Stimulated activated CD4-positive, alpha-beta T cell treated with anti-CD3 and anti-CD28 coated beads, Interleukin-4, amount 100 ng/mL, for 4 hours (primary cell): ENCODE measurements at places on chromosomes 1 and 21.

GRCh38 chr21:42049578-42050430, 21.3 kb upstream of the UMODL1 start:
- DNase-seq, result no peak

DNA sequence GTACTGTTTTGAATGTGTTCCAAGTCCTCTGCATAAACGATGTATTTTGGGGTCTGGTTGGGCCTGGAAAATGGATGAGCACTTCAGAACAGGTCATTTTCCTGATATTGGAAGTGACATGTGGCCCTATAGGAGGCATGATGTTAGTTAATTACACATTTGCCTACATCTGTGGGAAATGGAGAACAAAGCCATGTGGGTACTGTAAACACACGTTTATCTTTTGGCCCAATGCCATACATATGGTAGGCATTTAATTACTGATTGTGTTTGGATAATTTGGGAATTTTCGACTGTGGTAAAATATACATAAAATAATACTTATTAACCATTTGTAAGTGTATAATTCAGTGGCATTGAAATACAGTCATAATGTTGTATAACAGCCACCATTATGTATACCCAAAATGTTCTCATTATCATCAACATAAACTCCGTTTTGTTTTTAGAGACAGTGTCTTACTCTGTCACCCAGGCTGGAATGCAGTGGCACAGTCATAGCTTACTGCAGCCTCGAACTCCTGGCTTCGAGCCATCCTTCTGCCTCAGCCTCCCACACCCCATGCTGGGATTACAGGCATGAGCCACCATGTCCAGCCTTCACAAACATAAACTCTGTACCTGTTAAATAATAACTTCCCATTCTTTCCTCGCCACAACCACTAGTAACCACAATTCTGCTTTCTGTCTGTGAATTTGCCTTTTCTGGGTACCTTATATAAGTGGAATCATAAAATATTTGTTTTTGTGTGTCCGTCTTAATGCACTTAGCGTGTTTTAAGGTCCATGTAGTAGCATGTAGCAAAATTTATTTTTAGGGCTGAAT, 11.9 kb upstream of the RNPEP start:
- no peak for DNase-seq

DNA sequence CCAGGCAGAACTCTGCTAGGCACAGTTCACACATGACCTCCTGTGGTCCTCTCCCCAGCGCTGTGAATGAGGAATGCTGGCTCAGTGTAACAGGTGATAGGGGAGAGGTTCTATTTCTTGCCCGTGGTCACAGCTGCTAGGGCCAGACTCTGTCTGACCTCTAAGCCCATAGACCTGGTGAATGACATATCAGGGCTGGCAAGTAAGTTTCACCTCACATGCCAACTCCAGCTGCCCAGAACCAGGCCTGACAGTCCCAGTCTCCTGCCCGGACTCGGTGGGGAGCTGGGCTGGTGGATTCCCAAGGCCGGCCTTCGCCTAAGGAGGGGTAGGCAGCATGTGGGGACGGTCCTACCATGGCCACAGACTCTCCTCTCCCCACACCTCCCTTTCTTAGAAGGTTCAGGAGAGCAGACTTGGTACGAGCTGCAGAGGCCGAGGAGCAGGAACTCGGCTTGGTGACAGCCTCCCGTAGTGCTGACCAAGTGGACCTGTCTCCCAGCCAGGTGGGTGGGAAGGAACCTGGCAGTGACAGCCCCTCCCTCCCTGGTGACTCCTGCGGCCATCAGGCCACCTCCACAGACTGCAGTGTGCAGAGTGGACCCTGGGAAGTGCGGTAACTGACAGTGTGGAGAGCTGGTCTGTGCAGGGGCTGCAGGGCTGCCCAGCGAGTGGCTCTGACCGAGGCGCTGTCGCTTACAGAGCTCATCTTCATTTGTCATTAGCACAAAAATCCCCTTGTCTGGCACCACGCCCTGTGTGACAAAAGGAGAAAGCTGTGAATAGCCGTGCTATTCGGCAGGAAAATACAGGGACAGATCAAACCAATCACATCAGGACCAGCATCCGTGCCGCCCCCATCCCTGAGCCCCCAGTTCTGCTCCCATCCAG, 74.6 kb downstream of the SCCPDH start:
- DNase-seq, result no peak

DNA sequence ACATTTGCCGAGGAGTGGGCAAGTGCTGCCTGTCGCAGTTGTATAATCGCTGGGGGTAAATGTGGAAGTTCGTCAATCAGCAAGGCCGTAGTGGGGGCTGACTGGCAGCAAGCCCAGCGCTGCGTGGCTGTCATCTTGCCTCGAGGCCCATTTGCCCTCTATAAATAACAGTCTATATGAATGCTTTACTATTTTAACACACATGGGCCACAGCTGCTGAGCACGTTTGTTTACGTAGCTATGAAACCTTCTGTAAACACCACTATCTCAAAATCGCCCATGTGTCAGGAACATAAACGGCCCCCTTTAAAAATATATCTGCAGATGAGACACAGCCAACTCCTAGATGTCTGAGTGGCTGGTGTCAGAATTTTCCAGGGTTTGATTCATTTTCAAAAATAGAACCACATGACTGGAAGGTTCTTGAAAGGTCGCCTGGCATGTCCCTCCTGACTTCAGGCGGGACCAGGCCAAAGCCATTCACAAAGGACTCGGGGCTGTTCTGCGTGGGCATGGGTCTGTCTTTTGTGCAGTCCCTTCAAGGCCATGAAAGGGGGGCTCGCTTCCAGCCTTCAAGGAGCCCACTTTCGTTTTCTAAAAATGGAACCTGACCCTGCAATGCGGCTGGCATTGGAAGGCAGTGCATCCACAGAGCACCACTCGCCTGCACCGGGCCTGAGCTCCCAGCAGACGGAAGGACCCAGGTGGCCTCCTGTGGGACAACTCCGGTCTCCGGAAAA, 205.5 kb downstream of the KCNJ6 start:
- DNase-seq, result no peak

GRCh38 chr21:28633839-28634555, 358.7 kb downstream of the LTN1 start:
- DNase-seq, result no peak

DNA sequence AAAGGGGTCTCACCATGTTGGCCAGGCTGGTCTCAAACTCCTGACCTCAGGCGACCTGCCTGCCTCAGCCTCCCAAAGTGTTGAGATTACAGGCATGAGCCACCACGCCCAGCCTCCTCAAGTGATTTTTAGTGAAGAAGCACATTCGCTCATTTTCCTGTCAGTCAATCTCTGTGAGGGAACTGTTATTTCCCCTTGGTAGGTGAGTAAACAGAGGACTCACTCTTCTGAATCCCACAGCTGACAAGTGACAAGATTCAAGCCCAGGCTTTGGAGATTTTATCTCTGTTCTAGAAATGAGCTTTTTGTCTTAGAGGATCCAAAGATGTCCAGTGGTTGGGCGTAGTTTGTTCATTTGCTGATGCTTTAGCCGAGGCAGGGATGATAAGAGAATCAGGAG, 43.9 kb upstream of the TACSTD2 start:
- no peak for DNase-seq

- DNase-seq, result no peak
Measured at GRCh38 chr1:85125891-85126290, 74.9 kb downstream of the SYDE2 start.

DNA sequence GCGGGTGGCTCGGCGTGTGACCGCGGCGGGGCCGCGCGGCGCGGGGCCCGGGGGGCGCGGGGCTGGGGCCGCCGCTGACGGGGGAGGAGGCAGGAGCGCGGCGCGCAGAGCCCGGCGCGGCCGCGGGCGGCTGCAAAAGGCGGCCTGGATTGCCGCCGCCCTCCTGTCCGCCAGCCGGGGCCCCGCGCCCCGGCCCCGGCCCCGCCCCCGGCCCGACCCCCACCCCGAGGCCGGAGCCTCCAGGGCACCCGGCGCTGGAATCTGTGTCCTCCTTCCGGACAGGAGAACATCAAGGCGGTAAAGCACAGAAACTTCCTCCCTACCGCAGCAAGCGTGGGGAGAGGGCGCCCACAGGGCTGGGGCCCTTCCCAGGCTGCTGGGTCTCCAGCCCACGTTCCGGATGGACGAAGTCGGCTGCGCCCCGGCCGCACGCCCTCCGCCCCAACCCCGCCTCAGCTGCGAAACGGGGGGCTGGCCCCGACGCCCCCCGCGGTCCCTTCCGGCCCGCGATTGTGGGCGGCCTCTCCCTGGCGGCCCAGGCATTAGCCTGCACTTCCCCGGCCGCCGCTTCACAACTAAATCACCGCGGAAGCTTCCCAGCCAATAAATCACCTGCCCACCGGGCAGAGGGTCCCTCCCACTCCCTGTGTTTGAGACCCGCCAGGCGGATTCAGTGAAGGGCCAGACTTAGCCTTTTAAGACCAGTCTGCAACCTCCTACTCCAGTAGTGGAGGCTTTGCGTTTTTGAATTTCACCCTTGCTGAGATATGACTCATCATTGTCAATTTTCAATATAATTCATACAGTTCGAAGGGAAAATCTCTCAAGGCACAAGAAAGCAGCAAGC, 106.0 kb downstream of the SLC45A1 start:
- peak; percentile 37 for DNase-seq

GRCh38 chr1:64584479-64584878, 114.5 kb downstream of the CACHD1 start:
- no peak for DNase-seq

DNA sequence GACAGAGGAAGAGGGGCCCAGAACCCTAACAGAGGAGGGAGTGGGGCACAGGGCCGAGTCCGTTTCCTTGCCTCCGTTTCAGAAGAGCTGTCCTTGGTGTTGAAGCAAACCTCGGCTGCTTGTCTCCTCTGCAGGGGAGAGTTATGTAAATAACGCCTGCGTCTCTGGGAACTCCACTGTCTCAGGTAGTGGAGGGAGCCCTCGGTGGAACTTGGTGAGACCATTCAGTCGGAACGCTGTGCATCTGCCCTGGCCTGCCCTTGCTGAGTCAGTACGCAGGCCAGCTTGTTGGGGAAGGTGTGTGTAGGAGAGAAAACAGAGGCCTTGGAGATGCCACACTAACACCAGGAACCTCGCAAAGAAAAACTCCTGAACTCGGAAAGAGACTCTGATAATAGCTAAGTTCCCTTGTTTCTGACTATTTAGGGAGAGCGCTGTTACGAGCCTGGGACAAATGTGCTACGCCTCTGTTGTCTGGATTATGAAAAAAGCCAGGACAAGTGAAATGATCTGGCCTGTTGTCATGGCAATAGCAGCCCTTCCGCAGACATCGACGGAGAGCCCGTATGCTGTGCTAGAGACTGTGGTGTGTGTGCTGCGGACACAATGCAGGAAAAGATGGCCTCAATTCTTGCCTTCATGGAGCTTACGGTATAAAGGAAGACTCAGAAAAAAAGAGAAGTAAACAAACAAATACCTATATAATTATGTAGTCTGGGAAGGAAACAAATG, 94.6 kb upstream of the AKT3 start:
- no peak for DNase-seq

GRCh38 chr1:46804027-46804889, 5.4 kb downstream of the CYP4B1 start:
- DNase-seq, result no peak

DNA sequence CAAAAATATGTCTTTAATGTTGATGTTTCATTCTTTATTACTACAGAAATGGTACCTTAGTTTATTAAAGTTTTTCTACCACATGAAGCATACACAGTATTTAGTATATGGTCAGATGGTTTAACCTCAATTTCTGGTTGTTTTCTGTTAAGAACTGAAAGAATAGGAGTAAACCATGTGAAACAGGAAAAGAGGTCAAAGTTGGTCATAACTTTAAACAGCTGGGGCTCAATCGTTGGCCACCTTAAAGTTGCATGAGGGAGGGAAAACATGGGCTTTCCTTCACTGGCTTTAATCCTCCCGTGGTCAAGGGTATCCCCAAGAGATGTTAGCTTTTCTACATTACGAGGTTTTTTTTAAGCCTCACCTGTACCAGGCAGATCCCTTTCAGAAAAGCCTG, 483.3 kb upstream of the ADAMTS5 start:
- no peak for DNase-seq

GRCh38 chr1:181986907-181987305, 74.6 kb downstream of the ZNF648 start:
- no peak for DNase-seq

- no peak for DNase-seq
Measured at GRCh38 chr1:225477296-225477911, 49.6 kb upstream of the LBR start.

DNA sequence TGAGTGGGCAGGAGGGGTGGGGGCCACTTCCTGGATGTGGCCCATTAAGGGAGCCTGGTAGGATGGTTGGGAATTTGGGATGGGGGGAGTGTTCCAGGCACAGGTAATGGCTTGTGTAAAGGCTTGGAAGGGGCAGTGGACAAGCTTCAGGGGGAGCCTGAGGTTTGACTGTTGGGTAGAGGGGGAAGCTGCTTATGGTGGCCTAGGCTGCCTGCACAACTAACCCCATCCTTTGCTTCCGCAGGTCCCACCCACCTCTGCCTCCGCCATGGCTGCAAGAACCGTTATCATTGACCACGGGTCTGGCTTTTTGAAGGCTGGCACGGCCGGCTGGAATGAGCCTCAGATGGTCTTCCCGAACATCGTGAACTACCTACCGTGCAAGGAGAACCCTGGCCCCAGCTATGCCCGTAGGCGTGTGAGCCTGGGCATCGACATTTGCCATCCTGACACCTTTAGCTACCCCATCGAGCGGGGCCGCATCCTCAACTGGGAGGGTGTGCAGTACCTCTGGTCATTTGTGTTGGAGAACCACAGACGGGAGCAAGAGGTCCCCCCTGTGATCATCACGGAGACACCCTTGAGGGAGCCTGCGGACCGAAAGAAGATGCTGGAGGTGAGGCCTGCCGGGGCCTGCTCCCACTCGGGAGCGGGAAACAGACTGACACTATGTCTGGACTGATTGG, 67.8 kb downstream of the ACTL8 start:
- no peak for DNase-seq

DNA sequence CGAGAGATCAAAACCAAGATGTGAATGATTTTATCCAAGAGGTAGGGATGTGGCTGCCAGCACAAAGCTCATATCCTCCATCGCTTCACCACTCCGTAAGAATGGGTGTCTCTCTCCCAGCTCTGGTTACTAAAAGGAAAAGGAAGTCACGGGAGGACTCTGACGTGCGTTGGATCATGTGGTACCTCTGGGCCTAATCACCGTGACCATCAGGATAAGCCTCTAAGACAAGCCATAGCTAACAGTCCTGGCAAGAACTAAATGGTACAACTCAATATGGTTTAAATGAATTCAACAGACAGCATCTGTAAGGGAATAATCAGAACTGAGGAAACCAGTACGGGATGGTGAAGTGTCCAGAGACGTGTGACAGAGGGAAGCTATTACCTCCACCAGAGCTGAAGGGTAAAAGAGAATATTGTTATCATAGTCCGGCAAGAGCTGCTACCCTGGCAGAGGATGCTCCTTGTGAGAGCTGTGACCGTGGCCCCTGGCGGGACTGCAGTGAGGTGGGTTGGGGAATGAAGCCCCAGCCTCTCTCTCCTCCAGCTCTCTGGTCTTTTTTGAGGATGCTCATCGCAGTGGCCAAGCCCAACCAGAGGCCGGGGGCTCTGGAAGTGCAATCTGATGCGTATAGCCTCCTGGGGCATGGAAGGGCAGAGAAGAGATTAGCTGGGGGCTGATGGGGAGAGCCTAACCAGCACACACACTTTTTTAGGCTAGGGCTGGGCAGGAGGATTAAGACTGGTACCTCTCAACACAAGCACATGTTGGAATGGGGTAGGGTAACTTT, 54.2 kb downstream of the KIAA1614 start:
- DNase-seq, result no peak
